Foreskin keratinocyte (primary cell): ENCODE measurements at places on chromosomes 12 and 14. TPM values are rescaled to one million over a fixed set of nuclear protein-coding genes. Genes with fewer than 3 reads are reported as not detected.

The ACOT4 gene
- 1.1 and 1.2 TPM in 2 replicates for total RNA-seq

The GNB3 gene
- 2.1 and 2.9 TPM in 2 replicates for total RNA-seq

The DBX2 gene
- total RNA-seq, result not detected in 2 replicates

The SPIC gene
- total RNA-seq, result not detected in 2 replicates

The GLT8D2 gene
- total RNA-seq, result 3.2 and 4.8 TPM in 2 replicates

The TAS2R50 gene
- 0.11 and 0.31 TPM in 2 replicates for total RNA-seq

The KRT85 gene
- not detected in 2 replicates for total RNA-seq

The TAS2R13 gene
- 0.18 and 0.24 TPM in 2 replicates for total RNA-seq

The CLEC2A gene
- total RNA-seq, result not detected in 2 replicates

The GDF3 gene
- total RNA-seq, result not detected in 2 replicates

The CLEC6A gene
- total RNA-seq, result not detected in 2 replicates

The MON2 gene
- total RNA-seq, result 19.0 and 20.1 TPM in 2 replicates

The LHX5 gene
- total RNA-seq, result 0.11 and 0.24 TPM in 2 replicates

The C12orf75 gene
- total RNA-seq, result 149 and 164 TPM in 2 replicates

The AKAP3 gene
- 1.2 and 1.7 TPM in 2 replicates for total RNA-seq

The SDR9C7 gene
- total RNA-seq, result 0.07 and 0.24 TPM in 2 replicates

The IL22 gene
- not detected in 2 replicates for total RNA-seq

The SETD3 gene
- 54.1 and 58.8 TPM in 2 replicates for total RNA-seq

The KERA gene
- not detected in 2 replicates for total RNA-seq

The PROX2 gene
- not detected in 2 replicates for total RNA-seq

The HCAR2 gene
- total RNA-seq, result 2.2 TPM in 2 replicates

The NRL gene
- 0.27 and 0.46 TPM in 2 replicates for total RNA-seq
